Activated CD8-positive, alpha-beta memory T cell treated with anti-CD3 and anti-CD28 coated beads for 1 hour (primary cell): ENCODE measurements at places on chromosomes 4 and X.

- no peak for DNase-seq
These were observed 46.4 kb downstream of the IL13RA1 start for GRCh38 chrX:118773782-118774181.

DNA sequence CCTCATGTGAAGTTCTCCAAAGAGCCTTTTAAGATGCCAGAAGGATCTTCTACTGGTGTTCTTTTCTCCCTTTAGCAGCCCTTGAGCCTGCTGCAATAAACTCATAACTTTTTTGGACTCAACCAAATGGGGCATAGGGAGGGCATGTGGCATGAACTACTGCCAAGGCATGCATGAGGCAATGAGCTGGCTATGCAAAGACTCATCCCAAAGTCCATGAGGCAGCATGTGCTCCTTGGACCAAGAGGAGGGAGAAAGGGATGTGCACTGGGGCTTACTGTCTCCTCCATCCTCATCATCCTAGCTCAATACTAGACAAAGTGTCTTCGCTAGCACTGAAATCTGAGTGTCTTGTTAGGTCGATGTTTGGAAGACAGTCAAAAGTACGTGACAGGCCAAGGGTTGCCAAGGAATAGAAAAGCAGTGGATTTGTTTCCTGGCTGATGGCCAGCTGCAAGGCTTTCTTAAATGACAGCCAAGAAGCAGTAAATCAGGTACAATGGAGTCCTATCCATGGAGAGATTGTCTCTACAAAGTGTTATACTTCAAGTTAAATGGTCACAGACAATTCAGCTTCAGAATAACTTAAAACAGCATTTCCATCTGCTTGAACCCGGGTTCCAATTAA is 44.5 kb upstream of the ATXN3L start:
- no peak for DNase-seq

- DNase-seq, result no peak
These were observed 298.9 kb downstream of the PDGFC start for GRCh38 chr4:156672492-156673305.

- DNase-seq, result no peak
These were observed 41.1 kb downstream of the MAD2L1 start for GRCh38 chr4:120025516-120025915.

GRCh38 chr4:24080871-24081270 is 191.0 kb upstream of the PPARGC1A start:
- no peak for DNase-seq

DNA sequence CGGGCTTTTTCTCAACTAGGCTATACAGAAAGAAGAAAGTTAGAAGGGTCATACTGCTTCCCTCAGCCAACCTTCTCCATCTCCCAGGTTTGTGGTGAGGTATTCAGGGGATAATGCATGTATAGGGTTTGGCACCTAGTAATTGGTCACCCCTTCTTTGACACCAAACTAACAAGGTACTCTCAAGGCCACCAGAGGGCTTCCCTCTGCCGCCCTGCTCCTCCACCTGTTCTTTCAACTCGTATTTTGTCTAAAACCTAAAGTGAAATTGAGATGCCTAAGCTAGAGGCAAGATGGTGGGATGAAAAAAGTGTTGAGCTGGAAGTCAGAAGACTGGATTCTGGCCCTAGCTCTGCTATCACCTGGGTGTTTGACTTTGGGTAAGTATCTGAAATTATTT is 22.0 kb downstream of the CT47C1 start:
- DNase-seq, result no peak

DNA sequence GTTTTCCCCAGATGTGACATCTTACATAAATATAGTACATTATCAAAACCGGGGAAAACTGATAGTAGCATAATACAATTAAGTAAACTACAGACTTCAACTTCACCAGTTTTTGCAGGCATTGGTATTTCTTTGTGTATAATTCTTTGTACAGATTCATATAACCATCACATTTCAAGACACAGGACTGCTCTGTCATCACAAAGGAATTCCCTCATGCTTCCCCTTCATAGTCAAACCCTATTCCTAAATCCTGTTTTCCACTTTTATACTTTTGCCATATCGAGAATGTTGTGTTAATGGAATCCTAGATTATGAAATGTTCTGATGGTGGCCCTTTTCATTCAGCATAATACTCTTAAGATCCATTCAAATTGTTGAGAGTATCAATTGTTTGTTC is 36.0 kb downstream of the STIM2 start:
- no peak for DNase-seq

DNA sequence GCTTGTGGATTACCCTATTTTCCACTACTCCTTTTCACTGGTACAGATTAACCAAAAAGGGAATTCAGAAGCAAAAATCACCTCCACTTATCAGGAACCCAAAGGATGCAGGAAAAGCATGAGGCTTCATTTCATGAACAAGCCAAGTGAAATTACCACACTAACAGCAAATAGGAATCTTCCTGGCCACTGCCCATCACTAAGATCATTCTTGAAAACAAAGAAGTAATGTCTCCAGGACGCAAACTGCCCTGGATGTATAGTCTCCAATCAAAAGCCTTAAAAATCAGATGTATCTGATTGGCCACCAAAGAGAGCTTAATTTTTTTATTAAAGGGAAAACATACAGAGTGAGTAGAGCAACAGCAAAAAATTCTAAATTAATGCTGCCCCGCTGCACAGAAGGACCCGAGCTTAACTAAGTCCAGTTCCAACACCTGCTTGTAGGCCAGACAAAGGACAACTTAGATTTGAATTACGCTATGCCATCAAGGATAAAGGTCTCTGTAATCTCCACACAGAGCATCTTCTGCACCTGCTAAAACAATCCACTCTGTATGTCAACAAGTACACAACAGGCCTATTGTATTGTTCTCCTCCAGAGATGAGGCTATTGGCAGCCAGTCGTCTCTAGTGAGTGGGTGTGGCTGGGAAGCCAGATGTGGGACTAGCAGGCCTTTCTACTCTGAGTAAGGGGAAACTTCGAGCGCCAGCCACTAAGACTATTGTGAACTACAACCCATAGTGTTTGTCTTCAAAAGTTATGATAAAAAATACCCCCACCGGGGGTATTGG is 12.4 kb downstream of the ZDHHC9 start:
- no peak for DNase-seq

DNA sequence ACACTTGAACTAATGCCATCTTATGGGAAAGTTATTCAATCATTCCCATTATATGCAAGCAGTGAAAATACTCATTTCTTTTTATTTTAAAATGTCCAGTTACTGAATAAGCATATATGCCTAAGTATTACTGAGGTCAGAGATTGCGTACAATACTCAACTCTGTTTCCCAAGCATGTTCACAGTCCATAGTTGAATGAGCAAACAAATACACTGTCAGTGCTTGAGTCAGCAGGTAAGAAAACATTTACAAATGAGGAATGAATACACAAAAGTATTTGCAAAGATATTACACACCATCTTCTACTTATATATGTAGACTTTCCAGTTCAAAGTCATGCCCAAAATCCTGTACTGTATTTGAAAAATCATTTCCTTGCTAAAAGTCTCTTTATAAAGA is 74.1 kb downstream of the TSPAN5 start:
- DNase-seq, result no peak

- no peak for DNase-seq
These were observed 163.6 kb upstream of the ANK2 start for GRCh38 chr4:112885897-112886296.

DNA sequence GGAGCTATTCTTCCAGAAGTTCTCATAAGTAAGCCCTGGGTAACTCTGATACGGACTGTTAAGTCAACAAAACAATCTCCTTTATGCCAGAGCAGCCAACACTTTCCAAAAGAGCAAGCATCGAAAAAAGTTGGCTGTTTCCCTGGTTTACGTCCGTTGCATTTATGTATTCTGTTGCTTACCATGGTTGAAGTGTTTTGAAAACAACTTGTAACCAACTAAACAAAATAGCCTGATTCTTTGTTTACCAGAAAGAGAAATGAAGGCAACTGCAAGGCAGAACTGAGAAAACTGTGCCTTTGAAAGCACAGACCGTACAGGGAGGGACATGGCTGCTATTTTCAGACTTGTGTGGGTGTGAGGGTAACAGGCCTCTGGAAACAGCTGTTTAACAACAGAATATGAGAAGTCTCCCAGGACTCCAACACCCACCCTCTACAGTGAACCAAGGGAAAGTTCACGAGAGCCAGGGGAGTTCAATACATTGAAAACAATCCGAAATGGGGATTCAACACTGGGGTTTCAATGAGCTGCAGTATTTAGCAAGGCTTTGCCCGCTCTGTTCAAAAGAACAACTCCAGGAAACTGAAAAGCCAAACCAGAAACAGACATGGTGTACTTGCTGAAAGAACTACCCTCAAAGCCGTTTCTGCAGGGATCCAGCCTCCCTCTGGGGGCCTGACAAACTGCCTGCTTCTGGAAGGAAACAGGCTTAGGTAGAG is 95.8 kb upstream of the EGFL6 start:
- DNase-seq, result no peak

GRCh38 chr4:166422475-166422874 is 549.4 kb downstream of the TLL1 start:
- no peak for DNase-seq

DNA sequence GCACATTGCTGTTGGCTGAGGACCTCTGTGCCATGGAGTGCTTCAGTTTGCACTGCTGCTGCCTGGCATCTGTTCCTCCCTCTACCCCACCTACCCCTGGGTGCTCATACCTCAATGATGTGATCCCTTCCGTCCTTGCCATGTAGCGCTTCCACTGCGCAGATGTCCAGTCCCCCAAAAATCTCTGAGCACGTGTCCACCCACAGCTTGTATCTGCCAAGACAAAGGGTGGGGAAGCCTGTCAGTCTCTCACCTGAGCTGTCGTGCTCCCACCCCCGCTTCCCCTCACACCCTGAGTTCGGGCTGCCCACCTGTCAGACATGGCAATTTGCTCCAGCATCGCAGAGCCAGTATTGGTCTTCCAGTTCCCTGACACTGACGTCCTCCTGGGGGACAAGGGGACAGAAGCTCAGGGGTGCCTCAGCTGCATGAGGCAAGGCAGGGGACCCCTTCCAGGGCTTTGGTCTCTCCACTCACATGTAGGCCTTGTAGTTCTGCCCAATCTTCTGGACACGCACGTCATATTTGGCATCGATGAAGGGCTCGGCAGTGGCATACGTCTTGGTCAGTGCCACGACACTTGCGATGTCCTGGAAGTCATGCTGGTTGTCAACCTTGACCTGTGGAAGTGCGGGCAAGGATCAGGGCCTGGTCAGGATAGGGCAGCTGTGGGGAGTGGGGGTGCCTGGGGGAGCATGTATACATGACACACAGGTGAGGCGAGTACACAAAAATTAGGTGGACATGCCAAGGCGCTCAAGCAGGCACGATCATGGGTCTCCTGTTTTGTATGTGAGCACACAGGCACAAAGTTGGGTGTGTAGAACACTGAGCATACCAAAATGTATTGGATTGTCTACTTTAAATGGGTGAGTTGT is 6.0 kb upstream of the TIMP1 start:
- no peak for DNase-seq

DNA sequence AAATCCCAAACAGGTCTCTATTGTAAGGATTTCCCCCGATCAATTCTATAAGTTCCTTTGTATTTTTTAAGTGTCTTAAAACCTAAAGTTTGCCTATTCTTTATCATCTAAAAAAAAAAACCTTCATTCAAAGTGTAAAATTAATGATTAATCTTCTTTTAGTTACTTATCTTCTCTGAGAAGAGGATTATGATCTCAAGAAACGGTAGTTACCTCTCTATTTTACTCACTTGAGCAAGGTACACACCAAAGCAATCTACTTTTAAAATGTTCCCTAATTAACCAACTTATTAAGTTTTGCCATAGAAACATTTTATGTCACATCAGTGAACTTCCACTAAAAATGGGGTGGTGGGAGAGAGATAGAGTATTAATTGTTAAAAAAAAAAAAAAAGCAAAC is 15.2 kb upstream of the GALNT7 start:
- no peak for DNase-seq

- DNase-seq, result no peak
These were observed 7.5 kb upstream of the HAUS7 start for GRCh38 chrX:153477901-153478300.

DNA sequence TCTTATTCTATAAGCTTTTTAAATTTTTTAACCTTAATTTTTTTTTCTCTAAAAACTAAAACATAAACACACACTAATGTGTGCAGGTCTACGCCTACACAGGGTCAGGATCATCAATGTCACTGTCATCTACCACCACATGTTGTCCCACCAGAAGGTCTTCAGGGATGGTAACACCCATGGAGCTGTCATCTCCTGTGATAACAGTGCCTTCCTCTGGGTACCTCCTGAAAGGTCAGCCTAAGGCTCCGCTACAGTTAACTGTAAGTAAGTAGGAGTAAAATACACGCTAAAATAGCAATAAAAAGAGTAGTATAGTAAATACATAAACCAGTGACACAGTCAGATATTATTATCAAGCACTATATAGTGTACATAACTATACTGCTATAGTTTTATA is 45.9 kb upstream of the GPRIN3 start:
- no peak for DNase-seq

DNA sequence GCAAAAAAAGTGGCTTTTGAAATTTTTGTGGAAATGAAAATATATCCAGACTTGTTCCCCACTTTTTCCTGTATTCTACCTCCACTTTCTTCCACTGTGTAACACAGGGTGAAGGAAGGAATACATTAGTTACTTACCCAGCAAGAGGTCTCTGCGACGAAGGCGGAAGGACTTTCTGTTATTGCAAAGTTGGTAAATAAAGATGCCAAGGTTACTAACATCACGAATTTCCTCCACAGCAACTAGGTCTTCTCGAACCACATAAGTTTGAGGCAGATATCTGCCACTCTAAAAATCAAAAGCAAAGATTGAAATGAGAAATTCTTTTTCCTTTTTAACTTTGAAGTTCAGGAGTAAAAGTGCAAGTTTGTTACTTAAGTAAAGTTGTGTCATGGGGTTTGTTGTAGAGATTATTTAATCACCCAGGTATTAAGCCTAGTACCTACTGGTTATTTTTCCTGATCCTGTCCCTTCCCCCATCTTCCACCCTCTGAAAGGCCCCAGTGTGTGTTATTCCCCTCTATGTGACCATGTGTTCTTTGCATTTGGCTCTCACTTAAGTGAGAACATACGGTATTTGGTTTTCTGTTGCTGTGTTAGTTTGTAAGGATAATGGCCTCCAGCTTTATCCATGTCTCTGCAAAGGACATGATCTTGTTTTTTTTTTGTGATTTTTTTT is 5.8 kb downstream of the ITM2A start:
- no peak for DNase-seq

- no peak for DNase-seq
These were observed 34.8 kb downstream of the GPR101 start for GRCh38 chrX:136999024-136999423.

DNA sequence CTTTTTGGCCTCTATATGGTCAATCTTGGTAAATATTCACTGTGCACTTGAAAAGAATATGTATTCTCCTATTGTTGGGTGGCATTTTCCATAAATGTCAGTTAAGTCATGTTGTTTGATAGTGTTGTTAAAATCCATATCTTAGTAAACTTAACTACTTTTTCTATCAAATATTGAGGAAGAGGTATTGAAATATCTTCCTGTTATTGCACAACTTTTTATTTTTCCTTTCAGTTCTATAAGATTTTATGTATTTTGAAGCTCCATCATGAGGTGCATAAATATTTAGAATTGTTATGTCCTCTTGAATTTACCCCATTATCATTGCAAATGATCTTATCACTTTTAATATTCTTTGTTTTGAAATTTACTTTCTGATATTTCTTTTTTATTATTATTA is 3.4 kb downstream of the GK2 start:
- no peak for DNase-seq
